Urothelium cell line (cell line): ENCODE measurements at places on chromosomes 2 and 18.

DNA sequence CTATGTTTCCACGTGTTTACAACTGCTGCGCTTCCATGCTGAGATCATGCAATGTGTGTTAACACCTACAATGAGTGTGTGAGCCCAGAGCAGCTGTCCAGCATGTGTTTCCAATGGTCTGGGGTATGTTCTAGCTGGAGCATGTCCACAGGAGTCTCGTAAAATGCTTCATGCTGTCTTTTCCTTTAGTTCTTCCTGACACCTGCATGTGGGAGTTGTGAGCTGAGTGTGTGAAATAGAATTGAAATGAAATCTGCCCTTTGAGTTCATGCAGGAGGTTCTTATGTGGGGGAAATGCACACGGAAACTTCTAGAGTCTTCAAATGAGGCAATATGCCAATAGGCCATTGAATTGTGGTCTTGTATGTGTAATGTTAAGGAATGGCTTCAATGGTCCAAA, 205.1 kb downstream of the RND3 start:
- no peak for DNase-seq

- DNase-seq: no peak
These were observed 9.3 kb upstream of the RGPD4 start for GRCh38 chr2:107817378-107817777.

DNA sequence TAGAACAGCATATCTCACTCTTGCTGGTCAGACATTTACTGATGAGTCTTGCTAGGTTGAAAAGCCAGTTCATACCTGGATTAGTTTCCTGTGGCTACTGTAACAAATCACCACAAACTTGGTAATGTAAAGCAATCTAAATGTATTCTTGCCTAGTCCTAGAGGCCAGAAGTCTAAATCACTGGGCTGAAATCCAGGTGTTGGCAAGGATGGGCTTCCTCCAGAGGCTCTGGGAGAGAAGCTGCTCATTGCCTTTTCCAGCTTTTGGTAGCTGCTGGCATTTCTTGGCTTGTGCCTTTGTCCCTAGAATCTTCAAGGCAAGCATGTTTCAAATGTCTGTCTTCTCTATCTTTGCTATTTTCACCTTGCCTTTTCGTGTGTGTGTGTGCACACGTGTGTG, 62.3 kb upstream of the MAP4K3 start:
- no peak for DNase-seq

DNA sequence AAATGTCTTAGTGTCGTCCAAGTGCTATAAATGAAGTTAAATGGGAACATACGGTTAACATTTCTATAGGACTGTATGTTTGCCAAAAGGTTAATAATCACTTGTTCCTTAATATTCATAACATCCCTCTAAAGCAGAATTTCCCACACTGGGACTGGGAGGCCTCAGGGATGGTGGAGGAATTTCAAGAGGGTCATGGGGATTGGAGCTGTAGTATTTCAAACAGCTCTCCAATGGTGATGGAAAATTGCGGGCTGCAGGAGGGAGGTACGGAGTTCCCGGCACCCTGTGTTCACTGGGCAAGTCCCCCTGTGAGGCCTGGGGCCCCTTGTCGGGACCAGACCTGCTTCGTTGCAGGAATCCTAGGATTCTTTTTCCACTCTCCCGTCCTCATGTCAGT, 39.8 kb upstream of the CTAGE1 start:
- DNase-seq: no peak

GRCh38 chr18:23257137-23257536, 121.9 kb downstream of the CABLES1 start:
- no peak for DNase-seq

DNA sequence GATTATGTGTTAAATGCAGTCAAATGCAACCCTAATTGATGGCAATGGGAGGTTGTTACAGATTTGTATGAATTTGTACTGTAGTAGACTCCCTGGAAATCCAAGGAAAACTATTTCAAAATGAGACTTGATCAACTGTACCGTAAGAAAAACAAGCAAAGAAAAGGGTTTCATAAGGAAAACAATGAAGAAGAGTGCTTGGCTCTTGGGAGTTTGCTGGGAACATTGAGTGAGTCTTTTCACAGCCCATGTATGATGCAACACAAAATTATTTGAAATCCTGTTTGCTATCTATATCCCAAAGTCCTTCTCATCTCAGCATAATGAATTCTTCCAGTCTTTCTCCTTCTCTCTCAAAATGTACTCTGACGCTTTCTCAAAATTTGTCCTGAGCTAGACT, 67.0 kb upstream of the OSR1 start:
- DNase-seq: no peak

DNA sequence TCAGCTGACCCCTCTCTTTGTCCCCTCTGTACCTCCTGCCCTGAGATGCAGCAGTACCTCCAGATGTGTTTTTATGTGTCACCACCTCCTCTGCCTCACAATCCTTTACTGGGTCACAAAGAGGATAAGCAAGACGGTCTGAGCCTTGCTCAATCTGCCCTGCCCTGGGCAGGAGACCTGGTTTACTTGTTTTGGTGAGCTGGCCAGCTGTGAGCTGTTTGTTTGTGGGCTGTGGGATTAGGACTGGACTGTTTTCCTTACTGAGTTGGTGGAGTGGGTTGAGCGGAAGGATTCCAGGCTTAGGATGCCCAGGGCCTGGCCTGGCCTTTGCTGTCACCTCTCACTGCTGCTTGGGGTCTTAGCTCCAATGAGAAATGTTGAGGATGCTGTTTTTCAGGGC, 299.5 kb downstream of the SRBD1 start:
- DNase-seq: no peak

DNA sequence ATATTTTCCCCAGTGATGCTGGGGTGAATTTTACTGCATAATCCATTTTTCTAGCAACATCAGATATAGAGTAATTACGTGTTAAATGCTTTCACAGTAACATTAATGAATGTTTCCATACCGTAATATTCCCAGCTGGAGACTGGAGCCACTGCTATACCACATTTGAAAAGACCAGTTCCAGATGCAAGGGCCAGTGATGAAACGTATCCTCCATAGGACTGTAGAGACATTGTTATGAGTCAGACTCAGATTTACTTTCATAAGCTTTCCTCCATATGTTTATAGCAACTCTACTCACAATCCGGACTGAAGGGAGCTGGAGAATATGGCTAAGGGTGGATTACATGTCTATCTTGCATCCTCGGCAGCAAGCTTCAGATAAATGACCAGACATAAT, 22.7 kb upstream of the GCG start:
- DNase-seq: no peak

- DNase-seq: no peak
These were observed 10.0 kb downstream of the ACOXL start for GRCh38 chr2:110742412-110742811.

- DNase-seq: no peak
These were observed 49.7 kb upstream of the NFE2L2 start for GRCh38 chr2:177314194-177314593.

DNA sequence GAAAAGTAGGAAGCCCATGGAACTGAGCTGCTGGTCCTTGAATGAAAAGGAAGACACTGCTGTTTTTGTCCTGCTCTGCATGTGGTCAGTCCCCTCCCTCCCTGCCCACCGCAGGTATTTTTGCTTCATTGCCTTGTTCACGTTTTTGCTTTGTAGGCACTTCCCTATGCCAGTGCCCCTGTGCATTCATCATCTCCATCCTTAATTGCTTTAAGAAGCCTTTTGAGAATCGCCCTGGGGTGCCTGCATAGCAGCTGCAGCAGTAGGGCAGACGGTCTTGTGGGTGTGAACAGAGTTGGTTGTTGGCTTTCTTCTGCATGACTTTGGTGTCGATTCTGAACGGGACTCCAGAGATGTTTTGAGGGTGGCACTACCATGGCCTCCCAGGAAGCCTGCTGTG, 97.0 kb downstream of the CABLES1 start:
- no peak for DNase-seq

DNA sequence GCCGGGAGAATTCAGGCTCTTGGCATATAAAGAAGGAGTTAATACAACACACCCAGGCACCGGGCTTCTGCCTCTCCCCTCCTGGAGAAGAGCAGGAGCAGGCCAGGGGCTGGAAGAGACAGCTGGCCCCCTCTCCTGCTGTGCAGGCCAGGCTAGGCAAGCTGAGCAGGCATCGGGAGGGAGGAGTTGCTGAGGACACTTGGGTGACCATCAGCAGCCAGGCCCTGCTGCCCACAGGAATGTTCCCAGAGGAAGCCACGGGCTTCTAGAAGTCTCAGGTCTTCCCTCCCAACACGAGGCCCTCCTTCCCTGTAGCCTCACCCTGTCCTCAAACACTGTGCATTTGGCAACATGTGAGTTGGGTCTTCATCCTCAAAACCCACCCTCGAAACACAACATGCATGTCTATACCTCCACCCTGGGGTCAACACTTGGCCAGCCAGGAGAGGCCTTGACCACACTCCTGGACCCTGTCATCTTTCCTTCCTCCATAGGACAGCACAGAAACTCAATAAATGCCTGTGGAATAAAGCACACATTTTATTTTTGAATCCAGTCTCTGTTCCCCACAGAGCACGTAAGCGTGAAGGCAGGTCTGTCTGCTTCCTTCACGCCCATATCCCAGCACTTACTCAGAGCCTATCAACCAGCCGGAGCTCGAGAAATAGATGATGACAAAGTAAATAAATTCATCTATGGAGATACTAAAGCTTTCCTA, 433.8 kb upstream of the ID2 start:
- DNase-seq: no peak

GRCh38 chr2:201642086-201642578, 1.2 kb downstream of the TMEM237 start:
- DNase-seq: no peak

DNA sequence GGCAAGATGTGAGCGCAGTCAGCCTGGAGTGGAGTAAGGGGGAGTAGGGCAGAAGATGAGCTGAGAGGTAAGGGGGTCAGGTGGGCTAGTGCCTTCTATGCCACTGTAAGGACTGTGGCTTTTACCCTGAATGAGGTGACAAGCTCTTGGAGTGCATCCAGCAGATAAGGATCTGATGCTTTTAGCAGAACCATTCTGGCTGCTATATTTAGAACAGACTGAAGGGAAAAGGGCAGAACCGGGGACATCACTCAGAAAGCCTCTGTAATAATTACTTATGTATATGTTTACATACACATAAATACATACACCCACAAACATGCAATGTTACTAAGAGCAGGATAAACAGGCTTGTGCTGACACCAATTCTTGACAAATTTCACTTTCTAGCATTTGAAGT, 124.8 kb downstream of the DTNB start:
- DNase-seq: no peak

GRCh38 chr2:240143276-240143675, 2.8 kb upstream of the OTOS start:
- DNase-seq: no peak

GRCh38 chr2:235527806-235528469, 34.1 kb downstream of the AGAP1 start:
- no peak for DNase-seq

GRCh38 chr18:2997846-2998564, 14.9 kb downstream of the LPIN2 start:
- DNase-seq: no peak

DNA sequence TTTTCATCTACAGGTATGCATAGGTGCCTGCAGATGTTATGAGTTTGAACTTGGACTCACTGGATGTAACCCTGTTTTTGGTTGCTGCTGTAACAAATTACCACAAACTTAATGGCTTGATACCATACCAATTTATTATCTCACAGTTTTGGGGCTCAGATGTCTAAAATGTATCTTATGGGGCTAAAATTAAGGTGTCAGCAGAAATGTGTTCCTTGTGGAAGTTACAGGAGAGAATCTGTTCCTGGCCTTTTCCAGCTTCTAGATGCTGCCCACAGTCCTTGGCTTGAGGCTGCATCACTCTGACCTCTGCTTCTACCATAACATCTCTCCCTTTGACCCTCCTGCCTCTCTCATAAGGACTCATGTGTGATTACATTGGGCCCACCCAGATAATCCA, 47.6 kb downstream of the POLE4 start:
- no peak for DNase-seq

- no peak for DNase-seq
These were observed 748.6 kb upstream of the DDX18 start for GRCh38 chr2:117065912-117066311.

- peak; percentile 79 for DNase-seq
These were observed 993 bp downstream of the RBMS1 start for GRCh38 chr2:160492401-160493226.

GRCh38 chr2:179252423-179252822, 12.2 kb downstream of the SESTD1 start:
- DNase-seq: no peak
